Right atrium auricular region (tissue), 2 donors: ENCODE measurements at places on chromosomes 1 and 21. TPM values are rescaled to one million over a fixed set of nuclear protein-coding genes. Genes with fewer than 3 reads are reported as not detected.

- no peak for DNase-seq
Observed at GRCh38 chr1:219039682-219040154, 134.0 kb upstream of the LYPLAL1 start.

DNA sequence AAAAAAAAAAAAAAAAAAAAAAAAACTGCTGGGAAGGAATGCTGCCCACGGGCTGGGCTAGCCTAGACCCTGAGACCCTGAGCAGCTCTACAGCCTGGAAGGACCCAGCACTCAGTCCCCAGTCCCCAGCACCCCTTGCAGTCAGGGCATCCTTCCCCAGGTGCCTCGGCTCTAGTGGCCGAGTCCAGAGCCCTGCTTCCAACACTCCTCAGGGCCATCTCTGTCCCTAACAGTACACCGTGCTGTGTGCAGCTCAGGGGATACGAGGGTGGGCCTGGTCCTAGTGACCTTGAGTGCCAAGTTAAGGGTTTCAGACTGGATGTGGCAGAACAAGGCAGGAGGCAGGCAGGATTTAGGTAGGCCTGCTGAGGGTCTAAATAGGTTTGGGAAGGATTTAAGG, 50.2 kb upstream of the LRP8 start:
- DNase-seq = no peak

- DNase-seq = no peak
Observed at GRCh38 chr1:2840036-2840809, 38.7 kb upstream of the TTC34 start.

GRCh38 chr1:240821925-240822324, 210.0 kb upstream of the GREM2 start:
- no peak for DNase-seq

DNA sequence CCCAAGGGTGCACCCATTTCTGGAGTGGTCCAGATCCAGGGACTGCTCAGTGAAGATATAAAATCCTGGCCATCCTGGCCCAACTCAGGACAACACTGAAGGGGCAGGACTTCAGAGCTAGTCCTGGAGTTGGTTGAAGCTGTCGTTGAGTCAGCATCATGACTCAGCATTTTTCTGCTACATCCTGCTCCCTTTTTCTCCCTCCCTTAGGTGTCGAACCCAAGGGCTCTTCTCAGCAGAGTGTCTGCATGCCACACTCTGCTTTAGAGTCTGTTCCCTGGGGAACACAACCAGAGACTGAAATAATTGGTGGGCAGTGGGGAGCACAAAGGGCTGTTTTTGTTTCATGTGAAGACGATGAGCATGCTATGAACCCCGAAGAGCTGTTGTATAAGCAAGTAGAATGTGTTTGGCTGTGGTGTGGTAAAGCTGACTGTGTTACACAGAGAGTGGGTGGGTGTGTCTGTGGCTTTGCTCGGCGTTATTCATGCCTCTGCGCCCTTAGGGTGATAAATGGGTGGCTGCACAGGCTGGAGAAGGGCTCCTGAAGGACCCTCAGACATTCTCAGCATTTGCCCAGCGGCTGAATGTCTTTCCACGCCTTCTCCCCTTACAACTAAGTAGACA, 167.2 kb downstream of the CYYR1 start:
- DNase-seq = no peak

The SYT6 gene
- not detected for total RNA-seq

DNA sequence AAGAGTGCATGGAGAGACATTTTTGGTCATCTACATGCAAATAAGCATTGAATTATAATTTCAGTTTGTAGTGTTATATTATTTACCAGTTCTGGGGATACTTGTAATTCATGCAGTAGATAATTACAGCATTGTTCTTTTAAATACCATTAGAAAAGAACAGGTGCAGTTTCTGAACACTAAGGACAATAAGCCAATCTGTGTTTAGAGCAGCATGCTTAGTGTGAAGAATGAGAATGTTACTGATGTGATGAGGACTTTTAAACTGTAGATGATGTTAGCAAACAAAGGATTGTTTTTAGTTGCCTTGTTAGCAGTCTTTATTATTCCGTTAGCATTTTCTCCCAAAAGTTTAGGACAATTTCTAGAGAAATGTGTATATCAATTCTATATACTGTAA, 348.3 kb downstream of the BRINP3 start:
- DNase-seq = no peak

GRCh38 chr1:82165304-82165703, 364.6 kb downstream of the ADGRL2 start:
- DNase-seq = no peak

GRCh38 chr1:198677871-198678270, 39.0 kb downstream of the PTPRC start:
- no peak for DNase-seq

The LINGO4 gene
- 0.33 TPM for total RNA-seq

DNA sequence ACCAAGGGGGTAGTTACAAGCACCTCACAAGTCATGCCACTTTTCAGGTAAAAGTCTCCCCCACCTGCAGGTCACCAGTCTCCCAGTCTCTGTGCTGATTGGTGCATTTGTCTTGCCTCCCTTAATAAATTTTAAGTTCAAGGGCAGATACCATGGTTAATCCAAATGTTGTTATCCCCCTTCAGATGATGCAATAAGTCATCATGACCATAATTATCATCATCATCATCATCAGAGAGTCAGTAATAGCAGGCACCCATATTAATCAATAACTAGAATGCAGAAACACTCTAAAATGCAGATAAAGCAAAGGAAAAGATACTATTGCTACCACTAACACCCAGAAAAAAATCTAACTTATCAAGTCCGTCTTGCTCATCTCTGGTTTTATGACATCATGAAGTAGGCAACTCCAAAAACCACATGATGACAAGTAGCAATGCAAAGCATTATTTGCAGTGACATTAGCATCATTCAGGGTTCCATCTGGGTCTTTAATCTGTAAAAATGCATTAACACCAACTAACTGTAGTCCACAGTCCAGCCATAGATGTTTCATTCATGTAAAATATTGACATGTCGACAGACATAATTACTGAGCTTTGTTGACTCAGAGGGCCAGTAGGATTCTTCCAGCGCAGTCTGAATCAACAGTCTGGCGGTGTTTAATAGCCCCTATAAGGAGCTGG, 492.0 kb upstream of the RUNX1 start:
- DNase-seq = no peak

DNA sequence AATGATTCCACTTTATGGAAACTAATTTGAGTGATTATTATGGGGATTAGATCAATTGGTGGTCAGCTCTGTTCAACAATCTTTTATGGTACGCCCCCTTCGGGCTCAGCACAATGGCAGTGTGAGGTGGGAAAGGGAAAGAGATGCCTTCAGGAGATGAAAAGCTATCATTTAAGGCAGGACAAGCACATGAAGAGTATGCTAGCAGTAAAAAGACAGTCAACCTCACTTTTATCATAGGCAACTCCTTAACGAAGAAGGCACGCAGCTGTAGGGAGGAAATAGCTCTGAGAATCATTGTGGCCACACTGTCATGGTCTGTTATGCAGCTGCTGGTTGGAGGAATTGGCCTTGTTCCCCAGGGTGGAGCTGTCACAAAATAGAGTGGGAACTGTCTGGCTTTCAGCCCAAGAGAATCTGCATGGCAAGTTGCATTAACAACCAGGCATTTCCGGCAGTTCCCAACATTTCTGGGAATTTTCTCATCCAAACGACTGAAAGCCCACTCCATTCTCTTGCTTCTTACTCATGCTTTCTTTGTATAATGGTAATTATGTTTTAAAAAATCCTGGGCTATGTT, 54.4 kb upstream of the BCL10 start:
- no peak for DNase-seq

DNA sequence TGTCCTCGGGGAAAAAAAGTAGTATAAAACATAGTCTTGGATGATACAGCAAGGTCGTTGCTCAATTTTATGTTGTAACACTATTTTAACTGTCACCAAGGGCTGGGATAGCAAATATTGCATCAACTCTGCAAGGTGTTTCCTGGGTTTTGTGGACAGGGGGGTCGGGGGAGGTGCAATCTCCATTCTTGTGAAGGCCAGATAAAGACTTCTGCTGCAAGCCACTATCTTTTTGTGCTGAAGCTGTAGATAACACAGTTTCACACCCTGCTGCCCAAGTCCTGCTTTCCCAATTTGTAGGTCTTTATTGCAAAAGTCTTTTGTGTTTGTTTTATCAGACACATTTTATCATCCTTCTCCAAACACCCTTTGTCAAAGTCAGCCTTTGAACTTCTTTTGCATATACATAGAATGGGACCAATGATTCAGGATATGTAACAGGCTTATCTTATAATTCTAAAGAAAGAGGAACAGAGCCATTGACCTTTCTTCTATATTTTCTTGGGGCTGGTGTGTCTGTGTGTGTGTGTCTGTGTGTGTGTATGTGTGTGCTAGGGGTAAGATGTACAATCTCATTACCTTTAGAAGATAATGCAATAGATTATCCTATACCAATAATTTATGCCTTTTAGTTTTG, 140.6 kb downstream of the RUNX1 start:
- no peak for DNase-seq

- no peak for DNase-seq
Observed at GRCh38 chr1:164610538-164611222, 51.7 kb downstream of the PBX1 start.

GRCh38 chr1:152013664-152014237, 20.1 kb upstream of the S100A10 start:
- no peak for DNase-seq

DNA sequence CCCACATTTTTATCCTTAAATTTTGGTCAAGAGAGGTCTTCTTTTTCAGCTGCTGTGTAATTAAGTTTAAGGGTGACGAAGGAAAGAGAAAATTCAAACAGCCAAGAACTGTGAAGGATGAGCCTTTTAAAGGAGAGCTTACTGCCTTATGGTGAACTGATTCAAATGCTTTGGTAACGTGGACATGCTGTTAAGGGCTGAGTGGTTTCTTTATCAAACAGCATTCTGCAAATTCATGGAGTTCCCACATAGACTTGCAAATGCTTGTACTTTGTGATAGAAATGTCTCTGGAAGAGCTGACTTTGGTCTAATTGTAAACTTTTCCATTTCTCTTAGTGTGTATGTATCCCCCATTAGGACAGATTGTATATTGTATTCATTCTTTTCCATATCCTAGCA, 93.8 kb downstream of the CHD1L start:
- DNase-seq = no peak

- no peak for DNase-seq
Observed at GRCh38 chr1:182080955-182081582, 19.6 kb upstream of the ZNF648 start.

DNA sequence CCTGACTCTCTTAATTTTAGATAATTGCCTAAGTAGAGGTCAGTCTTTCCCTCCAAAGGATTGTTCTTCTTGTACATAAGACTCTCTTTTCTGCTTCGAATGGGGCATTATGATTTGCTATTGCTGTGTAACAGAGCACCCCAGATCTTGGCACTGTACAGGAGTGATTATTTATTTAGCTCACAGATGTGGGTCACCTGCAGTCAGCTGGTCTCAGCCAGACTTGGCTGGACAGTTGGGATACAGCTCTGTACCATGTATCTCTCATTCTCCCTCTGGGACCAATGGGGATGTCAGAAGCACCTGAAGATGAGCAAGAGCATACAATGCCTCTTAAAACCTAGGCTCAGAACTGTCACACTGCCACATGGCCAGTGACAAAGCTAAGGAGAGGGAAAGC, 23.4 kb upstream of the KCND3 start:
- DNase-seq = no peak

DNA sequence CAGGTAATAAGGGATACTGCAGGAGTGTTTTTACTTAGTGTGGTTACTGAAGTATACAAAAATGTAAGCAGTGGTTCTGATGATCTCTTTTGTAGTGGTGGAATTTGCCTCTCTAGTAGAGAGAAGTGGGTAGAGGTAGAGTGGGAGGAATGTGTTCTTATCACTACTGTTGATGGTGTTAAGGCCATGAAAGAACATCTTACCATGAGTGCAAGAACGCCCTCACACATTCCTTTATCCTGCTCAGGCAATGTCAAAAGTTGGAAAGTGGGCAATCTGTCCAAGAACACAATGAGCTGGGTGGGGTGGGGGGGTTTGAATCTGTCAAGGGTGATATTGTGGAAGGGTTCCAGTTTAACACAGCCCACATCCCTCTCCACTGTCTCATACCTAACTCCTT, 78.6 kb downstream of the TTLL7 start:
- no peak for DNase-seq

- no peak for DNase-seq
Observed at GRCh38 chr21:17461014-17461413, 51.8 kb upstream of the CXADR start.

DNA sequence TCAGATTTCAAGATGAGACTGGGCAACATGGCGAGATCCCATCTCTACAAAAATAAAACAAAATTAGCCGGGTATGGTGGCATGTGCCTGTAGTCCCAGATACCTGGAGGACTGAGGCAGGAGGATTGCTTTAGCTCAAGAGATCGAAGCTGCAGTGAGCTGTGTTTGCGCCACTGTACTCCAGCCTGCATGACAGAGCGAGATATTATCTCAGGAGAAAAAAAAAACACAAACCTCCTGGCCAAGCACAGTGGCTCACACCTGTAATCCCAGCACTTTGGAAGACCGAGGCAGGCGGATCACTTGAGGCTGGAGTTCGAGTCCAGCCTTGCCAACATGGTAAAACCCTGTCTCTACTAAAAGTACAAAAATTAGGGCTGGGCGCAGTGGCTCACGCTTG, 42.8 kb downstream of the XKR8 start:
- no peak for DNase-seq
